ENCODE measurements at places on chromosomes 11 and 22. TPM values are rescaled to one million over a fixed set of nuclear protein-coding genes. Genes with fewer than 3 reads are reported as not detected.

- no peak for DNase-seq
Observed at GRCh38 chr11:84035645-84036044, 749.5 kb upstream of the CCDC90B start.

- DNase-seq = no peak
Observed at GRCh38 chr11:2448661-2449547, 4.1 kb downstream of the KCNQ1 start.

DNA sequence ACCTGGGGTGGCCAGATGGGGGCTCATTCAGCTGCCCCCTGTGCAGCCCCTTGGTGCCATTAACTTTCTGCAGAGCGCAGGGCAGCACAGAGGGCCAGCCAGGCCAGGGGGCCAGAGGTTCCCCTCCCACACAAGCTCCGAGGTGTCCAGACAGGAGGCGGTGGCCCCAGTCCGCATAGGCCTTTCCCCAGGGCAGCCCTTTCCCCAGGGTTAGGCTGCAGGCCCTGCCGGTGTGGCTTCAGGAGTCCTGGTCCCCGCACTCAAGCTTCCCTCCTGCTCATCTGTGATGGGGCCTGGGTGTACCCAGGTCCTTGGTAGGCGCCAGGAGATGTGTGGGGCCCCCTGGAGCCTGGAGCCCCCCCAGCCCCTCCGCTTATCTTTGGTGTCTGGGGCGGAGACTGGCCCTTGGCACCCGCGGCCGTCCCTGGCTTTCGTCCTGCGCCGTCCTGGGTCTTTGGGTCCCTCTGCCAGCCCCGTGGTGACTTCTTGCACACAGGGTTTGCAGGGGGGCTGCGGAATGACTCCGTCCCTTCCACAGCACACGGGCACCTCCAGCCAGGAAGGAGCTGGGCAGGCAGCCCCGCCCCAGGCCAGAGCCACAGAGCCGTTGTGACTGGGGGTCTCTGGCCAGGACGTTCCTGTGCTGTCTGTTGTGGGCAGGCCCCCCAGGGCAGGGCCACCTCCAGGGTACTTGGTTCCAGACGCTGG, 8.9 kb downstream of the BRSK2 start:
- DNase-seq = no peak

GRCh38 chr11:6576471-6577373, 26.7 kb downstream of the RRP8 start:
- no peak for DNase-seq

DNA sequence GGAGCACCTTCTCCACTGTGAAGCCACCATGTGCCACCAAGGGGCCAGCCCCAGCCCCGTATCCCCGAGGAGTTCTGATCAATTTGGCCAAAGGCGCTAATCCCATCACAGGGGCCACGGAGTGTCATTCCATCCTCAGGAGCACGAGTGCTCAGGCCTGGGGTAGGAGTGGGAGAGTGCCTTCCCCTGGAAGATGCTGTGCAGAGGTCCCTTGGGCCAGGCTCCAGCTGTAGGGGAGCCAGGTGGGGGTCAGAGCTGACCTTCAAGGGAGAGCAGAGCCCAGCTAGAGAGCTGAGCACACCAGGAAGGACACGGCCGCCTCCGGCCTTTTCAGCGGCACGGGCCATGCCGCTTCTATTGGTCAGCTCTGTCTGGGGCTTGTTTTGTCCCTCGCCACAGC, 1459.9 kb downstream of the BRD1 start:
- no peak for DNase-seq

DNA sequence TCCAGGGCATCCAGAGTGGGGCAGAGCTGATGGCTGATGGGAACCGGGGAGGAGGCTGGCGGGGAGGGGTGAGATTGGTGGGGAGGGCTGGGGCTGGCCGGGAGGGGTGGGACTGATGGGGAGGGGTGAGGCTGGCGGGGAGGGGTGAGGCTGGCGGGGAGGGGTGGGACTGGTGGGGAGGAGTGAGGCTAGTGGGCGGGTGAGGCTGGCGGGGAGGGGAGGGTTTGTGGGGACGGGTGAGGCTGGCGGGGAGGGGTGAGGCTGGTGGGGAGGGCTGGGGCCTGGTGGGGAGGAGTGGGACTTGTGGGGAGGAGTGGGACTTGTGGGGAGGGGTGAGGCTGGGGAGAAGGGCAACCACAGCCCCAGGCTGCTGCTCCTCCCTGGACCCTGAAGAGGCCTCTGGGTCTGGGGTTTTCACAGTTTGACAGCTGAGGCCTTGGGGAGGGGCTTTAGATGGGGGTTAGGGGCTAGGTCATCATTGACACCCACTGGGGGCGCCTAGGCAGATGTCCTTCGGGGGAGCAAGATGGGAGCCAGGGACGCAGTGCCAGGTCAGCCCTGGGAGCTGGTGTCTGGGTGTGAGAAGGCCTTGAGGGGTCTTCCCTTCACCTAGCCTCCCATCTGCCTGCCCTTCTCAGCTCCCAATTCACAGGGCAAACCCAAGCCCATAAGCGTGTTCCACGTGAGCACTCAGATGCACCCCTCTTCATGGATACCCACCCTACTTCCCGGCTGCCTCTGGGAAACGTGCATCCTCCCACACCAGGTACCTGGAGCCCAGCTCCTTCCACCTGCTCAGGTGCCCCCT, 26.7 kb downstream of the PARVG start:
- no peak for DNase-seq

BEST1 gene
- 1.9 TPM for total RNA-seq

DERL3 gene
- total RNA-seq = 6.7 TPM

OR5A1 gene
- under 0.01 TPM for total RNA-seq

OR5B21 gene
- total RNA-seq = not detected

OR52I2 gene
- total RNA-seq = not detected
